CD4-positive, alpha-beta T cell (primary cell): ENCODE measurements at places on chromosomes 1 and 21.

GRCh38 chr1:43617668-43618067, 32.3 kb upstream of the KDM4A start:
- no peak for DNase-seq

DNA sequence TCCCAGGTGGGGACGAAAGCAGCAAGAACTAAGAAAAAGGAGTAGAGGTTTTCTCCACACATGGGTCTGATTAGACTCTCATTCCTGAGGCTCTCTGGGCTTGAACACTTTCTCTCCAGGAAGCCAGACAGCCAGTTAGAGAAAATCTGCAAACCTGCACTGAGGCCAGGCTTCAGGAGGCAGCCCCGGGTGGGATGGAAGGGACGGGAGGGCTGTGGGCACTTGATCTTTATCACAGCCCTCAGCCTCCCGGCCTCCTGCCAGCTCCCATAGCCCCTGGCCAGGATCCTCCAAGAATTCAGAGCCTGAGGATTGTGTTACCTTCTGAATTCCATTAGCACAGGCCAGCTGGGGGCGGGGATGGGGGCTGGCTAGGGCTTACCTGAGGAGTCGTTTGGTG, 40.1 kb downstream of the SERTAD4 start:
- DNase-seq: no peak

DNA sequence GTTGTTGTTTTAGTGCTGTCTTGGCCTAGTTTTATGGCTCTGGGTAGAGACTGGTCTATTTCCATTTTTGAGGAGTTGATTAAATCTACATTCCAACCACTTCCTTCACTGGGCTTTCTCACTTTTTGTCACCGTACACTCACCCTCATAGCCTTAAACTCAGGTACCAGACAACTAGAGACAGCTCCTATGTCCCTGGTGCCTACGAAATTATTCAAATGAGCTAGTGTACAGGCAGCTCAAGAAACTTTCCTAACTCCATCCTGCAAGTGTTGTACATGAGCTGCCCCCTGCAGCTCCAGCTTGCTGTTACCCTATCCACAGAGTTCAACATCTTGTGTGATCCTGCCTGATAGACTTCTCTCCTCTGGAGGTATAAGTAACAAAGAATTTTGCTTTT, 704.8 kb upstream of the RGS18 start:
- DNase-seq: no peak

DNA sequence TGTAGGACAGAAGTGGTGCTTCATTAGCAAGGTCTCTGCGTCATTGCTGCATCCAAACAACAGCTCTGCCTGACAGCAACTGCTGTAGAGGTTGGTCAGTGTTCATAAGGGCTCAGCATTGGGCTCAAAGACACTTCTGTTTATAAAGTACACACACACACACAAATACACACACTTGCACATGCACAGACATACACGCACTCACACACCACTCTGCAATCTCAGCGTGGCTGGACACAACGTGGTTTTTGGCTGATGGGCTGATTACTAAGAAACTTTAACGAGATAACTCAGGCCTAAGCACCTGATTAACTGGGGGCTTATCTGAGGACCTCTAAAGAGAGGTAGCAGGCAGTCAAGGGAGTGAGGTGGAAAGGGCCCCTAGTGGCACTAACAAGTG, 20.4 kb downstream of the CAMK1G start:
- no peak for DNase-seq

DNA sequence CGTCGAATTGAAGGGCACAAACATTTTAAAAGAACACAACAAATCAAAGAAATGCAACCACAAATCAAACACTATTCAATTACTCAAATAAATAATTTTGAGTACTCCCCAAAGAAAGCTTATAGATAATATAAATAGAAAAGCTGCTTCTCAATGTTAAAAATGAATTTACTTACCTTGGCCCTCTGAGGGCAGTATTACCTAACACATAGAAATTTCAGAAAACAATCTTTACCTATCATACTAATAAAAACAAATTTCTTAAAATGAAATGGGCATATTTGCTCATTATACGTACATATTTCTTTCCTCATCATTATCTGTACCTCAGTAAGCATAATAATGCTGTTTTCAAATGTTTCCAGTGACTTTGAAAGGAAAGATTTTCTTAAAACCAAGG, 141.8 kb downstream of the AKT3 start:
- no peak for DNase-seq

DNA sequence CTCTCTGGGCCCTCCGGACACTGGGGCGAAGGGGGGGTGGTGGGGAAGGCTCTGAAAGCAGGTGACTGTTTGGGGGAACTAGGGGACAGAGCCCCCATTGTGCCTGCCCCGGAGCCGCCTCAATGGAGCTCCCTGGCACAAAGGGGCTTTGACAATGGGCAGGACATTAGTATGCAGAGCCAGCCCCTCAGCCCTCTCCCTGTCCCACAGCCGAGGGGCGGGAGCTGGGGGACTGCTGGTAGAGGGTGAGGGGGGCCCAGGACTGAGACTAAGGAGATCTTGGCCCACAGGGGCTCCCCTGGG, 7.8 kb downstream of the KCNJ10 start:
- DNase-seq: no peak

DNA sequence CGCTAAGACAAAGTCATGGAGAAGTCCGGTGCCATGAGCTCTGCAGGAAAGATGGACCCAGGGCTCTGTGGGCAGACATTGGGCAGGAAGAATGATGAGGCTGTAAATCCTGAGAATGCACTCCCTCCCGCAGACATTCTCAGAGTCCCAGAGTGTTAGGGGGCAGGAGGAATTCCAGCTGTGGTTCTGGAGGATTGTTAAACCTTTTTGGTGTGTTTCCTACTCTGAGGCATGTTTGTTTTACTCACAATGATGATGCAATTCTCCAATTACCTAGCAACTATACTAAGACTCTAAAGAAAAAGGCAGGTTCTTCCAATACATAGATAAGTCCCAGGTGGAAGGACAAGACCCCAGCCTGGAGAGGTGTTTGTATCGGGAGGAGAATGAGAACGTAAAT, 2.8 kb upstream of the CAPN9 start:
- no peak for DNase-seq

DNA sequence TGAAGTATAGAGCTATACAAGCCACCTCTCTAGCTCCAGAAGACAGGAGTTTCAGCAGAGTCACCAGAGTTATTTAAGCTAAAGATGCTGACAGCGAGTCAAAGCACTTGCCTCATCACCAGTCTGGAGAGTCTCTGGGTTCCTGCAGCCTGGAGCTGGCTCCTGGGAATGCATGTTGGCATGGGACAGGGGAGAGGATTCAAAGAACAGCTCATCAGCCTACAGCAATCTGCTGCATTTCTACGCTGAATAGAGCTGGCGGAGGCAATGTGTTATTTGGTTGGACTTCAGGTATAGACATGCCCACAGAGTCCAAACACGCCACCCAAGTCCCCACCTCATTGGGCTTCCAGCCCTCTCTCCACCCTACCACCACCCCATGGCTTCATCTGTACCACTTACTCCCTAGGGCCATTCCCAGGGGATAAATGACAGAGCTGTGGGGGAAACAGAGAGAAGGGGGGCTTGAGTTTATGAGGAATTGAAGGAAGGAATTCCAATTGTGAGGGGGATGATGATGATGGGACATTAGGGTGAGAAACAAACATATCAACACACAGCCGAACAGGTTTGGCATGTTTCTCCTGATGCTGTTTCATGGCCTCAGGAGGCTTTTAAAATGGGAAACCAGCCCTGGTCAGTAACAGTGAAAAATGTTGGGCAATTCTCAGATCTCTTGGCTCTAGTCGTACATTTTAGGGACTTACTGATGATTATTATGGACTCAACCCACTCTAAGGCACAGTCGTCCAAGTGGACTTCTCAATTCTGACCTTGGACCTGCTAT, 58.4 kb downstream of the PLEKHA6 start:
- no peak for DNase-seq

DNA sequence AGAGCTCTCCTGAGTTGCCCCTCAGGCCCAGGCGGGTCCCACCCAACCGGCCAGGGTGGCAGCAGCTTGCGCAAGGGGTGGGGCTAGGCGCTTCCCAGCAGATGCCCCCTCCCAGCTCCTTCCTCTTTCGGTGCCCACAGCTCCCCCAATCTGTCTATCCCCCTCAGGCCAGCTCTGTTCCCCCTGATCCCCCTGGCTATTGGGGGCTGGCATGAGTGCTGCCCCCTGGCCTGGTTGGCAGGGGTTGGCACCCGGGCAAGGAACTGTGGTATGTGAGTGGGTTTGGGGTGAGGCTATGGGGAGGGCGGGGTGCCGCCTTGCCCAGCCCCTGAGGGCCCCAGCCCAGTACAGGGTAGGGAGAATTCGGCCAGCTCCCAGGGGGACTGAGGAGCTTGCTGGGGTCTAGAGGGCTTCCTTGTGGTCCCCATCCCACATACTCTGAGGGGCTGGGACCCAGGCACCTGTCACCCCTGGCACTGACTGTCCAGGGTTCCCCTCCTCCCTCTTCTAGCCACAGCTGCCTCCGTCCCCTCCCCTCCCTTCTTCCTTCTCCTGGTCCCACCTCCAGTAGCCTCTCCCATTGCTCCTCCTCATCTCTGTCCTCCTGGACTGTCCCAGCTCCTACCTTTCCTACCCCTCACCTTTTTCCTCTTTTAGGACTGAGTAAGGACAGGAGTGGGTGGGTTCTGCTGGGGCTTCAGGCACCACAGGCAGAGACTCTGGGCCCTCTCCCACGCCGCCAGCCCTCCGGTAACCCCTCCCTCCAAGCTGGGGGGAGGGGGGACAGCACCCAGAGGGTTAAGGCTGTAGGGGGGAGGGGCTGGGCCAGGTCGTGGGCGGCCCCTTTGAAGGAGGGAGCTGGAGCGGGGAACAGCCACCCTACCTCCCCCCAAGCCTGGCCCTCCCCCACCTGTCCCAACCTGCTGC, 5.7 kb downstream of the ZBTB7B start:
- peak; percentile 45 for DNase-seq
